ENCODE measurements at places on chromosomes 7 and 10.

- DNase-seq: peak; percentile 44
Measured at GRCh38 chr10:22597138-22597537, 117.2 kb downstream of the PIP4K2A start.

GRCh38 chr10:124639646-124640045 lies 104.5 kb downstream of the FAM53B start:
- DNase-seq: no peak

DNA sequence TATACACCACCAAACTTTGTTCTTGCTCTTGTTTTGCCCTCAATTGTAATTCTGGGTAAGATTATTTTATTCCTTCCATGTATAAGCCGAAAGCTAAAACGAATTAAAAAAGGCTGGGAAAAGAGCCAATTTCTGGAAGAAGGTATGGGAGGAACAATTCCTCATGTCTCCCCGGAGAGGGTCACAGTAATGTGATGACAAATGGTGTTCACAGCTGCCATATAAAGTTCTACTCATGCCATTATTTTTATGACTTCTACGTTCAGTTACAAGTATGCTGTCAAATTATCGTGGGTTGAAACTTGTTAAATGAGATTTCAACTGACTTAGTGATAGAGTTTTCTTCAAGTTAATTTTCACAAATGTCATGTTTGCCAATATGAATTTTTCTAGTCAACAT lies 12.5 kb upstream of the CFAP69 start:
- no peak for DNase-seq

GRCh38 chr10:51743146-51743545 lies 43.8 kb upstream of the CSTF2T start:
- DNase-seq: no peak

DNA sequence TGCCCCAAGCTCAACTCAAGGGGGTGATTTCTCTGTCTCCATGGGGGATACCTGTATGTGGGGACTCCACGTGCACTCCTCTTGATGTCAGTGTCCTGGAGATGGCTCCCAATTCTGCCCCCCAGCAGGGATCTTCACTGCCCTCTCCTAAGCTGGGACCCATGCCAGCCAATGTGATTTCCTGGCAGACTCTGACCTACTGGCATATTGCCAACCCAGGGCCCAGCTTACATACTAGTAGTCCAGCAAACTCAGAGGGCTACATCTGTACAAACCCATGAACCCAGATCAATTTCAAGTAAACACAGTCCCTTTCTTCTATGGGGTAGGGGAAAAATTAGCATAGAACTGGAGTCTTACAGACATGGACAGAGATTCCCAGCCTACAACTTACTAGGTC lies 26.2 kb upstream of the BMPR1A start:
- peak; percentile 31 for DNase-seq

- no peak for DNase-seq
Measured at GRCh38 chr7:50658696-50659095, 93.5 kb upstream of the DDC start.

GRCh38 chr10:80515941-80516340 lies 21.8 kb upstream of the SH2D4B start:
- no peak for DNase-seq

GRCh38 chr7:80821771-80822319 lies 97.0 kb downstream of the SEMA3C start:
- DNase-seq: no peak

DNA sequence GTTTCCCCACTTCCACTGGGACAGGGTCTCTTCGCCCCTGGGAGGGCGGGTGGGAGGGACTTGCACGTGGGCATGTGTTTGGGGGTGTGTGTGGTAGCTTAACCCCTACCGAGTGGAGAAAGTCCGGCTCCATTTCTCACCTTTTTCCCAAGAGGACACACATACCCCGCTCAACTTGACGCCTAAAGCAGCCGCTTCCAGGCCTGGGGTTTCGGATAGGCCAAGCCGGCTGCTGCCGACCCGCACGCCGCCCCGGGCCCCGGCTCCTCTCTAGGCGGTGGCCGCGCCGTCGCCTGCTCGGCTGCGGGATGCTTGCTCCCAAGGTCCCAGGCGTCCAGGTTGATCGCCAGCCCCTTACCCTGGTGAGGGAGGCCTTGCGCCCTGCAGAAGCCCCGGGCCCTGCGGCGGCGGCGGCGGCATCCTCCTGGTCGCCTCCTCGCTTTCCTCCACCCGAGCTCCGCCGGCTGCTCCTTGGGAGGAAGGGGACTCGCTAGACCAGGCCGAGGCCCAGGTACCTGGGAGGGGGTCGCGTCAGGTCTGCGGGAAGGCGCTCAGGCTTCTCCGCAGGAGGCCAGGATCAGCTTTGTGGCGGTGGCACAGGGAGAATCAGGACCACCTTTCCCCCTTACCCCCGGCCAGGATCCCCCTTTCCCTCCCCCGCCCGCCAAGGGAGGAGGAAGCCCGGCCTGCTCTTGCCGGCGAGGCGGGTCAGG lies 3.2 kb upstream of the GATA3 start:
- no peak for DNase-seq

- no peak for DNase-seq
Measured at GRCh38 chr7:78129865-78130264, 331.3 kb downstream of the PHTF2 start.

- peak; percentile 83 for DNase-seq
Measured at GRCh38 chr7:24831240-24831639, 74.0 kb upstream of the GSDME start.

DNA sequence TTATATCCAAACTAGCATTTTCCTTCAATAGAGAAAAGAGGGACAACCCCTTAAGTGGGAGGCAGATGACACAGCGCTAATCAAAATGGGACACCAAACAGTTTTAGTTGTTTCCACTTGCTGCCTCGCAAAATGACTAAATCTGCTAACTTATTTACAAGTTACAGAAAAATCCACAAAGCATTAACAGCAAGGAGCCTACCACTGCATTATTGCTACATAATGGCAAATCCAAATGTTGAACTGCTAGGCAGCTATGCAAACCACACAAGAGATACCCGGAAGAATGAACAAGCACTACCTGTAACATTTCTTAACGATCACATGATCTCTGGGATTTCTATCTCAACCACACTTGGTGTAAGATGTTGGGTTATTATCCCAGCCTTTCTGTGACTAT lies 96.7 kb downstream of the SFMBT2 start:
- DNase-seq: no peak

DNA sequence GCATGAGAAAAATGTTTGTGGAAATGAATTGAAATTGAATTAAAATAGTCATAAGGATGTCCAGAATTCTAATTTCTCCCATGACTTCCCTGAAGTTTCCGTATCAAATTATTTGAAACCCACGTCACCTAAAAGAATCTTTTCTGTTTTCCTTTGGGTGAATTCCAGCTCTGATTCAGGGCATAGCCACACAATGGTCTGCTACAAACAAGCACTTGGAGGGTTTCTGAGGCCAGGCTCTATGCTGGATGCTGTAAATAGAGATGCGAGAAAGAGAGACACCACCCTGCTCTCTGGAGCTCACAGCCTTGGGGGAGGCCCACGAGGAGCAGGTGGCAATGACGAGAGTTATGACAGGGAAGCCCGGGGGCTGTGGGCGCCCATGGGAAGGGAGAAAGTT lies 33.6 kb downstream of the GHRHR start:
- peak; percentile 58 for DNase-seq

DNA sequence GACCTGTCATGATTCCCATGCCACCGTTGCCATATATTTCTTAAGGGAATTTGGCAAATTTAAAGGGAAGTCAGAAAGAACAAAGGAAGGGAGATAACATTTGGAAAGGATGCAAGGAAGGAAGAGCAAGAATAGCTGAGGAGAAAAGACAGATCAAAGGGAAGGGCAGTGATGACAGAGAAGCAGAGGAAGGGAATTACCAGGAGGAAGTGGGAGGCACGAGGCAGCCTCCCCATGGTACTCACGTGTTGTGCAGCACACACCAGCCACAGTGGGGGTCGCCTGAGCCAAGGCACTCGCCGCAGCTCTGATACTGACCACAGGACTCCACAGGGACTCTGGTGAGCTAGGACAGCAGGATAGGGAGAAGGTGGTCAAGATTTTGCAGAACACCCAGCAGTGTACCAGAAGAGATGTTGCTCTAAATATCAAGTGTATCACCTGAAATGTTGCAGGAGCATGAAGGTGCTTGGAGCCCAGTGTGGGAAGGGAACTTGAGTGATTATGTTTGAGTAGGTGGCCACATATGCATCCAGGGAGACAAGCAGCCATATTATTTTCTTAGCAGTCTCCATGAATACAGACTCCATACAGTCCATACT lies 335.3 kb downstream of the PLXNA4 start:
- DNase-seq: no peak

- DNase-seq: peak; percentile 60
Measured at GRCh38 chr10:51109801-51110533, 35.7 kb downstream of the PRKG1 start.

GRCh38 chr7:82472966-82473365 lies 29.4 kb upstream of the CACNA2D1 start:
- DNase-seq: no peak

- no peak for DNase-seq
Measured at GRCh38 chr10:69847883-69848282, 46.2 kb downstream of the COL13A1 start.

GRCh38 chr10:53403688-53404087 lies 631.1 kb upstream of the MBL2 start:
- DNase-seq: peak; percentile 15

- no peak for DNase-seq
Measured at GRCh38 chr7:66682350-66683093, 53.8 kb downstream of the KCTD7 start.

GRCh38 chr10:412109-412508 lies 276.9 kb downstream of the ZMYND11 start:
- no peak for DNase-seq
